ENCODE measurements at places on chromosomes 16 and 17. TPM values are rescaled to one million over a fixed set of nuclear protein-coding genes. Genes with fewer than 3 reads are reported as not detected.

DNA sequence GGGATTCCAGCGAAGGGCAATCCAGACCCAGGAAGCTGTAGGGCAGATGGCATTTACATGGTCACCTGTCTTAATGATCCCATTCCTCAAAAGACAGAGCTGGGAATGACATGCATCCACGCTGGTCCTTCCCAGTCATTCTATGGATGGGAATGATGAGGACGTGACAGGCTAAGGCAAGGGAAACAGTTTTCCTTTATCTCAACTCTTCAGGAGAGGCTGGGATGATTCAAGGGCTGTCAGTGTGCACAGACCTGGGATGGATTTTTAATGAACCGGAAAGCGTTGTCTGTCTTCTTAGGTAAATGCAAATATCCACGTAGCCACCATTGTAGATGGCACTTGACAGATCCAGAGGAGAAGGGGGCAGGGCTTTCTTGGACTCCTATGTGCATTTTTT, 483.2 kb upstream of the EEF2KMT start:
- no peak for DNase-seq

- no peak for DNase-seq
These were observed 23.6 kb downstream of the COPZ2 start for GRCh38 chr17:48013876-48014594.

DNA sequence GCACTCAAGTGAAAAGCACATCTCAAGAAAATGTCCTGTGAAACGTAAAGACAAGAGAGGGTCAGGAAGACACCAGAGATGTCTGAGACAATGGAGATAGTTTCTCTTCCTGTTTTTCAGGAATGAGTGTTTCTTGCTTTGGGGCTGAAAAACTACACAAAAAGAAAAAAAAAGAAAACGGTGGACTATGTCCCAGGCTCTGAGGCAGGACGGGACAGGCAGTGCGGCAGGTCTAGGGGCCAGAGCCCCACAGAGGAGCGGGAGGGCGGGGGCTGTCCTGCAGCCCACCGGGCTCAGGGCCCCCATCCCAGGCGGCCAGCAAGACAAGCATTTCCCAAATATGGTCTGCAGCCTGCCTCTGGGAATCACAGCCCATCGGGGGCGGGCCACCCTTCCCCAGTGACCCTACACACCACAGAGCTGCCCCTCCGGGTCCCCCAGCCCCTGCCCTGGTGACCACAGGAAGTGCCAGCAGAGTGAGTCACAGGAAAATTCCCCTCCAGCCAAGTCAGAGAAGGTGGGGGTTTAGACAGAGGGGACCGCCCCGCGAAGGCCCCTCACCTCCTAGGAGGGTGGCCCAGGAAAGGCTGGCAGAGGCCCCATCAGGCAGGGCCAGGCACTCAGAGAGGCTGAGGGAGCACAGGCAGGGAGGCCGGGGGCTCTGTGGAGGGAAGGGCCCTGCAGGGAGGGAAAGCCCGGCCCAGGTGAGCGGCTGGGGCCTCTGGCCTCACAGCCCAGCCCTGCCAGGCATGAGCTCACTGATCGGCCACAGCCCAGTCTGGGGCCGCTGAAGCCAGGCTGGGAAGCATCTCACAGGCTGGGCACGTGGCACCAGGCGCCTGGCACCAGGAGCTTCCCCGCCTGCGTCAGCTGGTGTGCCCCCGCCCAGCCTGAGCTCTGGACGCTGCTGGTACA, 6.3 kb downstream of the BCAR1 start:
- peak; percentile 86 for DNase-seq

- no peak for DNase-seq
These were observed 3.4 kb upstream of the HP start for GRCh38 chr16:72050769-72051464.

GRCh38 chr17:44829523-44830358, at the start of gene GJC1:
Gene GJC1, minus strand, starts transcription at chr17:44830287. Its CDS starts 24,470 bp downstream, at chr17:44805817.
- no peak for DNase-seq

DNA sequence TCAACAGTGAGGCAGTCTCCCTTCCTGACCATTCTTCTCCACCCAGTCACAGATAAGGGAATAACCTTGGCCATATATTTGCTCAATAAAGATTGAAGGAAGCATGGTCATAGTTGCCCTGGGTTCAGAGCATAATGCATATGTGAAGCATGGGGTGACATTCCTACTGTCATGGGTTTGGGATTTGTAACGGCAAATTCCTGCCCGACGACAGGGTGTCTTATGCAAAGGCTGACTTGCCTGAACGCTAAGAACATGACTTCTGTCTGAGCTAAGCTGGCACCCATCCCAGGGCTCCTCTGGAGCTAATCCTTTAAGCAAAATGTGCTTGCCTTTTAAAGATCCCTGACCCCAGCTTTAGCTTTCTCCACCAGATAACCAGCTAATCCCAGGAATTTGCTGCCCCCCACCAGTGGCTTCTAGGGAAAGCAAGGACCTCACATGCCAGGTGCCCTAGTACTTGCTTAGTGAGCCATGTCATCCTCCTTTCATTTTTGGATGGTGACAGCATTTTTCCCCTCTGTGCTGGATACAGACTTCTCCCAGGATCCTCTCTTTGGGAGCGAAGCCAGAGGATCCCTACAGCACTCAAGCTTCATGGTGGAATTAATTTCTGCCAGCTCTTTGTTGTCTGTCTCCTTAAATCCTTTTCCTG, 11.7 kb downstream of the SLC7A6OS start:
- no peak for DNase-seq

DNA sequence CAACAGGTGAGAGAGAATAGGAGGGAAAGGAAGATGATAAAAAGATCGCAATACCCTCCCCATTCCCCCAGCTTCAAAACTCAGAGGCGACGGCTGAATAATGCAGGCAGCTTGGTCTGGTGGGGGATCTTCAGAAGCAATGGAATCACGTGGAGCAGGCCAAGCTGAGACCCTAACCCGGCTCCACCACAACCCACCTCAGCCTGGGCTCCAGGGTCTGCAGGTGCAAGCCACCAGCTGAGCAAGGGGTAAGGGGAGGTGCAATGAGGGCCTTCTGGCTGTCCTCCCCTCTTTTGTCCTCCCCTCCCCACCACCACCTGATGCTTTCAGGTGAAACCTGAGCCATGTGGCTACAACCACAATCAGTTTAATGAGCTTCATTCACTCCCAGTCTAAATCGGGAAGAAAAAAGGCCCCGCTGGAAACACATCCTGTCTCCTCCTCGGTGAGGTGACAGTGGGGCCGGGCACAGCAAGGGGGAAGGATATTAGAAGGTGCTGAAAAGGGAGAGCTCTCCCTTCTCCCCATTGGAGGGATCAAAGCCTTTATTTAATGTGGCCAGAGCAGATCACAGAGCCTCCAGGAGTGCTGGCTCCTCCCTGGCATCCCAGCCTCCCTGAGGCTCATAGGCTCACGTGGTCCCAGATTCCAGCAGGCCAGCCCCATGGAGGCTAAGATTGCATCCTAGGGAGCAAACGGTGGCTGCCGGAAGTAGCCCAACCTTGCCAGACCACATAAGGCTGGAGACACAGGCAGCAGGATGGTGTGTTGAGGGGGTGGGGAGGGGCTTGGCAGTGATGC, 261.0 kb downstream of the SOX9 start:
- DNase-seq: no peak

DNA sequence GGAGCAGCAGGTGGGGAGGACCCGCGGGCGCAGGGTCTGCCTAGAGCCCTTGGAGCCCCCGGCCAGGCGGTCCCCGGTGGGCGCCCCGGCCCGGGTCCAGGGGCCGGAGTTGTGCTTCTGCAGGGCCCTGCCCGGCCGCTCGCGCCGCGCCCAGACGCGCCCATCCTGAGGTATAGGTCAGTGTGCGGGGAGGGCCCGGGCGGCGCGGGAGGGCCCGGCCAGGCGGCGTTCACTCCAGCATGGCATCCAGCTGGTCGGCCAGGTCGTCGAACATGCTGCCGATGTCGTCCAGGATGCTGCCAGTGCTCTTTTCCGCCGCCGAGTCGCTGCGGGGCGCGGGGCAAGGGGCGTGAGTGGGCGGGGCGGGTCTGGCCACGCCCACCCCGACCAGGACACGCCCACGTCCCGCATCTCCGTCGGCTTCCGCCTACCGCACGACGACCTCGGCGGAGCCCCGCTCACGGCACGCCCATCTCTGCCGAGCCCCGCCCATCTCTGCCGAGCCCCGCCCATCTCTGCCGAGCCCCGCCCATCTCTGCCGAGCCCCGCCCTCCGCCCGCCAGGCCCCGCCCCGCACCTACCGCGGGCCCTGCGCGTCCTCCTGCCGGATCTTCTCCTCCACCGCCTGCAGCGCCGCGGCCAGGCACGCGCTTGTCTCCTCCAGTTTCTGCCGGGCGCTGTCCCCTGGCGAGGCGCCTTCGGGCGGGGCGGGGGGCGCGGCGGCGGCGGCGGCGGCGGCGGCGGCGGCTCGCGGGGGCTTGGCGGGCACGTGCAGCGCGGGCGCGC, 17.9 kb downstream of the CASKIN1 start:
- DNase-seq: no peak

GRCh38 chr16:17560548-17560947, 89.8 kb upstream of the XYLT1 start:
- DNase-seq: no peak

GRCh38 chr17:82696916-82697807, 1.3 kb downstream of the RAB40B start:
- no peak for DNase-seq

DNA sequence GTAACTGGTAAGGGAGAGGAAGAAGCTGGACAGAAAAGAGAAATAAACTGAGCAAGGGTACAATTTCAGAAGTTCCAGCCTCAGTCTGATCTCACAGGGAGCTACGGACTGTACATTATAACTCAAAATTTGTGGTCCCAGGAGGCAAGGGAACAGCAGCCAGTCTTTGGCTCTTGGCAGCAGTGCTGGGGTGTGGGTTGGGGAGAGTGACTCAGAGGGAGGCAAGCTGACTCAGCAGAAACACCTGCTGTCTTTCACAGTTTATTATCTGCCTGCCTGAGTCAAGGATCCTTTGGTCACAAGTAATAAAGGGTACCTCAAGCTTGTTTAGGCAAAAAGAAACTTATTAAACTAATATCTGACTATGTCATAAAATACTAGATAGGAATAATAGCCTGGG, 73.5 kb upstream of the KIF2B start:
- no peak for DNase-seq

DNA sequence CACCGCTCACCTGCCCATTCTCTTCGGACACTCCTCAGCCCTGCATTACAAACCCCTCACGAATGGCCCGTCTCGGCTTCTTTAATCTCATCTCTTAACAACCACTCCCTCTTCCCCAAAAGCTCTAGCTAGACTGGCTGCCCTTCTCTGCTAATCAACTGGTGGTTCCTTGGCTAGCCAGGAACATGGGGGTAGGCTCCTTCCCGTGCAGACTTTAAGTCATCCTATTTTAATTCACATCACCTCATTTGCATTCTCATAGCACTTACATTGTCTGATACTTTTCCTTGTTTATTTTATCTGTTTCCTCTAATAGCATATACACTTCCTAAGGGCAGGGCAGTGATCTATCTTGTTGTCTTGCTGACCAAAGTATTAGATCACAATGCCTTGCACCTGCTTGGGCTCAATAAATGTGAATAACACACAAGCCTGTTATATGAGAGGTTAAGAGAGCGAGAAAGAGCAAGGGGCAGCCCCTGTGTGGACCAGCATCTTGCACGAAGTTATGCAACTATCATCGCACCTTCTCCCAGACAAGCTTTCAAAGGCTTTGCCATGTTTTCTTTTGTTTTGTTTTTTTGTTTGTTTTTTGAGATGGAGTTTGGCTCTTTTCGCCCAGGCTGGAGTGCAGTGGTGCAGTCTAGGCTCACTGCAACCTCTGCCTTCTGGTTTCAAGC, 9.8 kb downstream of the TP53 start:
- DNase-seq: no peak

GNG13 gene
- not detected for total RNA-seq

IRX5 gene
- total RNA-seq: 0.99 TPM

APOH gene
- not detected for total RNA-seq

CCL1 gene
- not detected for total RNA-seq

AXIN1 gene
- total RNA-seq: 23.5 TPM

Measured in pulmonary artery endothelial cell (primary cell).